ENCODE measurements at places on chromosomes 7 and 10. TPM values are rescaled to one million over a fixed set of nuclear protein-coding genes. Genes with fewer than 3 reads are reported as not detected.
A peak's percentile ranks its signal among the peaks of the same experiment; 100 is the strongest.

- no peak for DNase-seq
Observed at GRCh38 chr10:88680958-88681357, 16.7 kb downstream of the LIPF start.

DNA sequence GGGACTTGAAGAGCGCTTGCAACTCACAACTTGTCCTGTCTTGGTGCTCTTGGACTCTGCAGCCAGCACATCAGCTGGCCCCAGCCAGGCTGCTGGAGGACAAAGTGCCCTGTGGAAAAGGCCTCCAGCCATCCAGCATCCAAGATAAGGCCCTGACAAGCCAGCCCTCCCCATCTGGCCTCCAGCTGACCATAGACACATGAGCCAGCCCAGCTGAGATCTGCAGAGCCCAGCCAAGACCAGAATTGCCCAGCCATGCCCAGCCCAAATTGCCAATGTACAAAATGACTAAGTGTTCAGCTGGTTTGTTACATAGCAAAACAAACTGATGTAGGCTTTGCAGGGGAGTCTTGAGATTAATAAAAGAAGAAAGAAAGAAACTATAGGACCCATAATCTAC lies 36.0 kb upstream of the FRMD4A start:
- DNase-seq: no peak

DNA sequence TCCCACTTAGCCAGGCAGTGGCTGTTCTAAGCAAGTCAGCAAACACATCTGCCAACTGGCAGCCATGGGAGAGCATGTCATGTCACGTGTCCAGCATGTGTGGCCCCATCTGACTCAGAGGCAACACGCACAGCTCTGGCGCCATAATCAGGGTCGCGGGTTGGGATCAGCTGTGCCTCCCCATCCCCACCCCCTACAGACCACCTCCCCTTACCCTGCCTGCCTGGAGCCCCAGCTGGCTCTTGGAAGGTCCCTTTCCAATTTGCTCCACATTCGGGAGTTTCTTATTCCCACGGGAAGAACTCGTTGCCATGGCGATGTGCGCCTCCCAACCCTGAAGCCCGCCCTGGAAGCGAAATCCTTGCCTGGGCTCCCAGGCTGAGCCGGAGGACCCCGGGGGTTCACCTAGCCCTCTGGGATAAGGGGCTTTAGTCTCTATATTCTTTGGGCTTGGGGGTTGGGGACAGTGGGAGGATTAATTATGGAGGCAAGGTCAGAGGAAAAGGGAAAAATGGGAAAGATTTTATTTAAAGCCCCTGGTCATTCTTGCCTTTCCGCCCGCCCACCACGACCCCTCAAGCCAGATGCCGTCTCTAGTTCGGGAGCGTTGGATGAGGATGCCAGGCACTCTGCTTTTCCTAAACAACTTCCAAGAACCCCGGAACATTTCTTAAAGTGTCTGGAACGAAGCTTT lies 283.7 kb downstream of the ZEB1 start:
- DNase-seq: no peak

DNA sequence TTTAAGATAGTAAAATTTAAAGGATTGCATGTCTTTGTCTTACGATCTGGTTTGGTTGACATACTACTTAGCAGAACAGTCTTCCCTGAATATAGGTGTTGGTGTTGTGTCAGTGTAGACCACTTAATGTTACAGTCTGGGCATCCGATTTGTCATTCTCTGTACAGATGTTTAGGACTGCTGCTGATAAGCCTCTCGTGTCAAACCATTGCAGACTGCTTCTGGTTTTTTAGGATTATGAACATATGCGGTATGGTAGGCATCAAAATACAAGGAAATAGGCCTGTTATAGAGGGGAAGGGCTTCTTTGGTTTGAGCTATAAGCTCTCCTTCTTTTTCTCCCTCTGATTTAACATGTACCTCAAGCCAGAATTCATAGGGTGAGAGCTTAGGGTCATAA lies 7.4 kb downstream of the CYP3A43 start:
- DNase-seq: no peak

- no peak for DNase-seq
Observed at GRCh38 chr7:39615350-39615975, 7.9 kb upstream of the RALA start.

DNA sequence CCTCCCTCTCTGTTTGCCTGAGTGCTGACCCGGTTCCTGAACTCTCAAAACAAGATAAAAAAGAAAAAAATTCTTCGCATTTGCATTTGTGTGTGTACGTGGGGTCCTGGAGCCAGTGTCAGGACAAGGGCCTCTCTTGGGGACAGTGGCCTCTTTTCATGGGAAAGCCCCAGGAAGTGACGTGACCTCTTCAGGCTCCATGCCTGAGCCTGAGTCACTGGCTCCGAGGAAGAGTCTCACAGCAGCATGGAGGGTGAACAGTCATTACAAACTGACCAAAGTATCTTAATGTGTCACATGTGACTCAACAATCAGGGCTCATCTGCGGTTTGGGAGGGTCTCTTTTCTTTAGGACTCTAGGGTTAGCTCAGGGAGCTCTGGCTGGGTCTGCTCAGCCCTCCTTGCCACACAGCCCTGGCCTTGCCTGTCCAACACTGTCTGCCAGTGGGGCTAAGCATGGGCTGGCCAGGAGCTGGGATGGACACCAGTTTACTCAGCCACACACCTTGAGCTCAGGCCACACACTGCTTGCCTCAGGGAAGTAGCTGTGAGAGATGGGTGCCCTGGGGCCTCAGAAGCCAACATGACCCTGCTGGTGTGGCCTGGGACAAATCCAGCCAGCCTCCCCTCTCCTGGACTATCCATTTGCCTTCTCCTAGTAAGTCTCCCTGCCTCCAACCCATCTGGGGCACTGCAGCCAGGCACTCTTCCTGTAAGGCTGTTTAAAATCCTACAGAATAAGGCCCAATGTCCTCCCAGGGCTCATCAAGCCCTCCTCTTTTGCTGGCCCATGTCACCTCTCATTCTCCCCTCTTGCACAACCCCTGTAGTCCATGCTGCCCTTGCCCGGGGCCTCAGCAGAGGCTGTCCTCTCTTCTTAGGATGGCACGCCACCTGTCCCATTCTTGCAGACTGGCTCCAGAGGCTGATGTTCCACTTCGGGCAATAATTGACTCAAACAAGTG lies 10.5 kb downstream of the TMEM273 start:
- DNase-seq: peak; percentile 27

DNA sequence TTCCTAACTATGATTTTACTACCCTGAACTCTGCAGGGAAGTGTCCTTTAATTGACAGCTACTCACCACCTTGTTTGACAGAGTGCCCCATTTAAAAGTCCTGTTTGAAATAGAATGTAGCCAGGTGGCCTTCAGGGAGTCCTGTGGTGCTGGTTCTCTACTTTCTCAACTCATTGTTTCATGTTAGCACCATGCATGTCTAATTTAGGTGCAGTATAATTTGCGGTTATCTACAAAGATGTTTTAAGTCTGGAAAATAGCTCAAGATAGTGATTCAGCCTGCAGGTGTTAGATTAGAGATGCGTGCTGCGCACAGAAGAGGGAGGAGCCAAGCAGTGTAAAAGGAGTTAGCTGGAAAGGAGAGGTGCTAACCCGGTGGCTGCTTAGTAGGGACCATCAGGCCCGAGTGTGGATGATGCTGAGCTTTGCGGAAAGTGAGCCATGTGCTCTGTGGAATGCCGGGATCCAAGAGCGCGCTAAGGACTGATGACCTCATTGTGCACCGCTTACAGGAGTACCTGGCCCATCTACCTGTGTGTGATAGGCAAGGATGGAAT lies 1.2 kb downstream of the CCM2 start:
- DNase-seq: no peak

GRCh38 chr10:35758076-35758475 lies 116.0 kb upstream of the FZD8 start:
- DNase-seq: no peak

DNA sequence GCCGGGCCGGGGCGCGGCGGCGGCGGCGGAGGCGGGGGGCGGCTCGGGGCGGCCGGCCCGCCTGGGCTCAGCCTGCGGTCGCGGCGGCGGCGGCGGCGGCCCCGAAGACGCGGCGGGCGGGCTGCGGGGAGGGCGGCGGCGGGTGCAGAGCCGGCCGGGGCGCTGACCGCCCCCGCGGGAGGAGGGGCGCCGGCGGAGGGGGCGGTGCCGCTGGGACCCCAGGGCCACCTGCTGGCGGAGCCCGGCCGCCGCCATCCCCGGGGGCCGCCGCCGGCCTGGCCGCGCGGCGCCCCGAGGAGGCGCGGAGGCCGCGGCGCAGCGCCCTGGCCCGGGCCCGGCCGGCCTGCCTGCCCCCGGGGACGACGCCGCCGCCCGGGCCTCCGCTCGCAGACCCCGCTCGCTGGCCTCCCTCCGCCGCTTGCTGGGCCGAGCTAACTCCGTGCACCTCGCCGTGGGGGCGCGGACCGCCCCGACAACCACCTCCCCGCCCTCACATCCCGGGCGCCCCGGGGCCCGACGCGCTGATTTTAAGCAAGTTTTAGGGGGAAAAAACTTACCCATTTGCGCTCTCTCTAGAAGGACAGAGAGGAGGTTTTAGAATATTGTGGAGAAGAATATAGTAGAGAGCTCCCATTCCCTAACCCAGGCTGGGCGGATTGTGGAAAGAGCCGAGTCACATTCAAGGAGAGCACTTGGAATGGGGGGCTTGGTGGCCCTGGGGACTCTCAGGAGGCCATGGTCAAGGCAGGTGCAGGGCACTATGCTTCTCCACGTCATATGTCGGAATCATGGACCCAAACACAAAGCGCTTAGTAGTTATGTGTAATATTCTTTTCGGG lies at the start of gene BEND7:
BEND7 (minus strand) TSS at position 140 of the 839 bp plus-strand sequence. CDS start 481 bp downstream, outside the sequence.
- DNase-seq: no peak

GRCh38 chr7:37284805-37285231 lies 163.8 kb downstream of the ELMO1 start:
- DNase-seq: peak; percentile 24

GRCh38 chr10:101772895-101773761 lies 2.8 kb downstream of the FGF8 start:
- DNase-seq: no peak

DNA sequence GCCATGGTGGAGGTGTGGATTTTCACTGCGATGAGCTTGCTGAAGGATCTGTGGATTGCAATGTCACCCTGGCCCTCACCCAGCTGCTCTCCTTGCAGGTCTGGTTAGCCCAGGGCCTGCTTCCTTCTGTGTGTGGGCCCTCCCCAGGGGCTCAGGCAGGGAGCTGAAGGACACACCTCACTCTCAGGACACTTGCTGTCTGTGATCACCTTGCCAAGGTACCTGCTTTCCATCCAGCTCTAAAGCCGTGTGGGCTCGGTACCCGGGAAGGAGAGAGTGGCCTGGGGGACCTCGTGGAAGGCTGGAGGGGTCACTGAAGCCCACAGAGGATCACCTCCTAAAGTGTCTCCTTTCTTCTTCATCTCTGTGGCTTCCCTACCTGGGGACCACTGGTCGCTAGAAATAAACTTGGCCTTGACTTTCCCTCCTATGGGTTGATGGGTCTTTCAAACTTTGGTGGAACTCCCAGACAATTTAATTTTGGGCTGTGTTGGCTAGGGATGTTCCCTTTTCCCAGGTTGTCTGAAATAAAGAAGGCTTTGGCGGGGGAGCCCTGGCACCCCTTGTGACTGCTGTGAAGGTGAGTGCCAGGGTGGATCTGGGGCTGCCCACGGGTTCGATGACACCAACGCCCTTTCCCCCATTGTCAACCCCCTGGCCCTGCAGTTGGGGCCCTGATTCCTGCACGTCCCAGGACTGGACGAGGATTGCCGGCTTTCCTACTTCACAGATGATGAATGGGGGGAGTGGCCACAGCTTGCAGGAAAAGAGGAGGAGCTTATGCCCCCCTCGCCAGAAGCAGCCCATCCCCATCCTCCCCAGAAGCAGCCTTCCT lies 331.0 kb downstream of the ADARB2 start:
- no peak for DNase-seq

DNA sequence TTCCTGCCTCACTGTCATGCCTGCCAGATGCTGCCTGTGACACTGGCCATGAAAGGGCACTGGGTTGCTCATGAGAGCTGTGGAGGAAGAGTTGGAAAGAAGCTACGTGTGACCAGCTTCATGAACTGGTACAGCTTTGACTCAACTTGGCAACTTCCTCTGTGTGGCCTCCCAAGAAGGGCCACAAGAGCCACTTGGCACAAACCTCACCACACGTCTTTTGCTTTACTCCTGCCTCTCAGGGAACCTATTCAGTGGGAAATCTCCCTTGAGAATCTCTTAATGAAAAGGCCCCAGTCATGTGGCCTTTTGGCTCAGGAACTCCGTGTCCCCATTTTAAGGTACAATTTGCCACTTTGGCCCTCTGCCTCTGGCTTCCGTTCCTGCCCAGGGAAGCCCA lies 54.5 kb downstream of the FRMD4A start:
- DNase-seq: no peak

- DNase-seq: no peak
Observed at GRCh38 chr7:5635461-5636445, 145.7 kb downstream of the RNF216 start.

DNA sequence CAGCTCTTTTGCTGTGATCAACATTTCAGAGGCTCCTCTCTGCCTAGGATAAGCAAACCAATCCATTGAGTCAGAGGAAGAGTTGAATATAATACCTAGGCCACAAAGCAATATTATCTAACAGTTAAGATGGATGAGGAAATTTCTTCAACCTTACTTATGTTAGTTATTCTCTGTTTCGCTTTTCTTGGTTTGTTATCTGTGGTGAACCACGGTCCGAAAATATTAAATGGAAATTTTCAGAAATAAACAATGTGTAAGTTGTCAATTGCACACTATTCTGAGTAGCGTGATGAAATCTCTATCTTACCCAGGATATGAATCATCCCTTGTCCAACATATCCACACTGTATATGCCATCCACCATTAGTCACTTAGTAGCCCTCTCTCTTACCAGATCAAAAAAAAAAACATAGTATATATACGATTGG lies 1.5 kb upstream of the HTR7 start:
- DNase-seq: peak; percentile 69

DNA sequence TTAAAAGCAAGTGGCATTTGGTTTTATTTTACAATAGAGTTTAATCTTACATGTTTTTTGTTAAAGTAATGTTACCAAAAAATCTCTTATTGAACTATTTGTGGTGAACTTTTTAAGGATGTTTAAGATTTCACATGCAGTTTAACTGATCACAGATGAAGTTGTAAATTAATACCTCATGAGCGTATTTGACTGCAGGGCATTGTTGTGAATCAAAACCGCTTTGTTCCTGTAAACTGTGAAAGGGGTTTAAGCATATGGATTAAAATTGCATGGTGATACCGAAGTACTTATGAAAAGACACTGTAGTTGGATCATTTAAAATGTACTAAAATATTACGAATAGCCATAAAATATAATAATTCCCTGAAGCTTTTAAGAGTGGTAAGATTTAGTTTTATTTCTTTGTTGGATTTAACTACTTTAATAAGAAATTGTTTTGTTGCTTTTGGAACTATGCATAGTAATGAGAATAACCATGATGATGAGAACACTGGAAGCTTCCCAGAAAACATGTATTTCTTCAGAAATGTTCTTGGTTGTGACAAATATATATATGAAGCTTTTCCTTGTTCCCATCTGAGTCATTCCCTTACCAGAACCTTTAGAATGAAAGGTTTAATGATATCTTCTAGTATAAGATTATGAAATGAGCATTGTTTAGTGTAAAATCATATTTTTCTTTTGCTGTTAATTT lies 131.3 kb downstream of the ADK start:
- no peak for DNase-seq

Gene SLC29A3
- total RNA-seq: 5.9 TPM

Gene CCNJ
- 12.2 TPM for total RNA-seq

Gene FZD8
- total RNA-seq: 0.22 TPM

Gene ALKBH4
- 14.9 TPM for total RNA-seq

Gene ASIC3
- total RNA-seq: 4.4 TPM
